ENCODE measurements at places on chromosomes 2 and 18.

GRCh38 chr2:64442277-64442676 is 11.7 kb upstream of the LGALSL start:
- no peak for DNase-seq

GRCh38 chr18:48228301-48228715 is 180.9 kb downstream of the ZBTB7C start:
- no peak for DNase-seq

DNA sequence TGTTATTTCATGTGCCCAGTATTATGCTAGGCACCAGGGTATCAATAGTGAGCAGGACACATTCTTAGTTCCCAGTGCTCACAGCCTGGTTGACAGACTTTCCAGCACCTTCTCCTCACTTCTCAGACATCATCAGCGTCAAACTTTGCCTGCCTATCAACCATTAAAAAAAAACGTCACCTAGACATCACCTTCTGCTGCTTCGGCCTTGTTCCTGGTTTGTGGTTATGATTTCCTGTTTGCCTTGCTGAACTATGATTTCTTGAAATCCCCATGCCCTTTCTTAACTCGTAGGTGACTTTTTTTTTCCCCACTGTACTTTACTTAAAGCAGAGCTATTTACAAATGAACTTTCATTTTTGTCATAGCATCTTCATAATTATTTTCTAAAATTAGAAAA is 60.4 kb upstream of the NABP1 start:
- DNase-seq = no peak

- DNase-seq = no peak
Observed at GRCh38 chr18:47847635-47848034, 82.8 kb downstream of the SMAD2 start.

DNA sequence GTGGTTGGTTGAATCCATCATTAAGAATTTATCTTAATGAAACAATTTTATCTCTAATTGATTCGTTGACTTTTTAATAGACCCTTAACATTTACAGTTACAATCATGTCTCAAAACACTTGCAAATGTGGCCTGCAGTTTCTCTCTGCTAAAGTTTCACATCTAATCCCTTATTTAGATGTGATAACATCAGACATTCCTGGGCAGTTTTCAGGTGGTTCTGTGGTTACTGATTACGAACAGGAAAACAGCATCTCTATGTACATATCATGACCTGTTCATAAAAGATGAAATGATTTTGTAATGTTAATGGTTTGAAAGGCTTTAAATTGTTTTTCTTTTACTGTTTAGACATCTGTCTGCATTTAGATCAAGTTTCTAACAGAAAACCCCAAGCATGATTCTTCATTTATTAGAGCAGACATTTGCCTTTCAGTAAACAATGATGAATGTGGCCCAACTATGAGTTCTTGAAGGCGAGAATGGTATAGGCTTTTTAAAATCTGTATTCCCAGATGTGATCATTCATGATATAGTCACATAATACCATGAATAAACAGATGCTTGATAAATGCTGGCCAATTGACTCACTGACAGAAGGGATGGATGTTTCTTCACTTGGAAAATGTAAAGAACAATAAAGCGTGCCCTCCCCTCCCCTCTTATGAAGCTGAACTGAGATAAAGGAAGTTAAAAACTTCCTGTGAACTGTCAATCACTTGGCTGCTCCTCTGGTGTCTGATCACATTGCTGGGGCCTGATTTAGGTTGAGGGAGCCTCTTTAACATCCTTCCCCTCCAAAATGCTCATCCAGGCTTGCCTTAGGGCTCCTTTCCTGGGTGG is 3.5 kb downstream of the CAPN14 start:
- DNase-seq = no peak

DNA sequence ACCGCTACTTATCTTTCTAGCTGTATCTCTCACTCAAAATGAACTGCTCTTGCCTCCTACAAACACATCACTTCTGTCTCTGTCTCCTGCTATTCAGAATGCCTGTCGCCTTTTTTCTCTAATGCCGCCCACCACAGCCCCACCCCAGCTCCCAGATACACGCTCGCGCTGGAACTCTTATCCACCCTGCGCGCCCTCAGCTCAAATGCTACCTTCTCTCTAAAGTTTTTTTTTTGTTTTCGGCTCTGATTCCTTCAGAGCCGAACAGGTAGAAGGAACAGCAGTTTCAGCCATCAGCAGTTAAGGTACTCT is 3.9 kb upstream of the SOS1 start:
- DNase-seq = no peak

- DNase-seq = no peak
Observed at GRCh38 chr2:149765636-149766035, 178.1 kb upstream of the MMADHC start.

DNA sequence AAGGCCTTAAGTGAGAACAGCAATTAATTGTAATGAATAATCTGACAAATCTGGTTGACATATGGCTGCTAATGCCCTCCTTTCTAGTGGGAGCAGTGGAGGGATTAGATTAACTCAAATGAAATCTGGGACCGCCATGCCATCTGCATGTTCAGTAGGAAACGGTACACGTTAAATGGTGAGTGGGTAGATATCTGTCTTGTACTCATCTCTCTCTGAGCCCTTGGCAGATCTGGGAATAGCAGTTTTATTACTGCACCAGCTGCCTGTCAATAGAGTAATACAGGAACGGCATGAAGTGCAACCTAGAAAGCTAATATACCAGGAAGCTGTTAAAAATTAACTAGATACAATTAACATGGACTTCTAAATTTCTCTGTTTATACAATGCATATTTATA is 258.8 kb downstream of the GPD2 start:
- no peak for DNase-seq

GRCh38 chr2:226742347-226742746 is 57.3 kb downstream of the IRS1 start:
- DNase-seq = no peak
